ENCODE measurements at places on chromosomes 5 and 9.

- peak; percentile 88 for DNase-seq
These were observed at the start of gene GRIN1 for GRCh38 chr9:137138722-137139467. Gene GRIN1, plus strand, starts transcription at chr9:137139154. Its CDS starts 333 bp downstream, at chr9:137139487.

DNA sequence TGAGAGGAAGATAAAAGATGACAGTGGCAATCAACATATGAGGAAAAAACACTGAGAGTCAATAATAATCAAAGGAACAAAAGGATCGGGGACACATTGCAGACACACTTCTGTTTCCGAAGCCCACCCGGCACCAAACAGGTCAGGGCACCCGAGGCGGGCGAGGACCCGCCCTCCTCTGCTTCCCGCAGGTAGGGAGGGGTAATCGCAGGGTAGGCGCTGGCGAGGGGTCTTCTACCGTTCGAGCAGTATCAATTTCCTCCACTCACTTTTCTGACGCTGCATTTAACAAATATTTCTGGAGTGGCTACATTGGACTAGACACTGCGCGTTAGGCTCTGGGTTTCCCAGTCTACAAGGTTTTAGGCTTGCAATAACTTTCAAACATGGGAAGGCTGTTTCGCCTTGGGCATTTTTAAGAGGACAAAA lies 1.3 kb downstream of the TXN start:
- peak; percentile 34 for DNase-seq

DNA sequence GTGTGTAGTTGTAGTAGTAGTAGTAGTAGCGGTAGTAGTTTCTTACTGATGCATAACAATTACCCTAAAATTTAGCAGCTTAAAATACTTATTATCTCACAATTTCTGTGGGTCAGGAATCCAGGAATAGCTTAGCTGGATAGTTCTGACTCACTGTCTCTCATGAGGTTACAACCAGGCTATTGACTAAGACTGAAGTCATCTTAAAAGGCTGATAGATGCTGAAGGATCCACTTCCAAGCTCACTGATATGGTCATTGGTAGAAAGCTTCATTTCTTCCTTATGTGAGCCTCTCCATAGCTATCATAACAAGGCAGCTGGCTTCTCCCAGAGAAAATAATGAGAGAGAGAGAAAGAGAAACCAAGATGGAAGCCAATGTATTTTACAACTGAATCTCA lies 147.5 kb upstream of the FBXL17 start:
- DNase-seq: no peak

DNA sequence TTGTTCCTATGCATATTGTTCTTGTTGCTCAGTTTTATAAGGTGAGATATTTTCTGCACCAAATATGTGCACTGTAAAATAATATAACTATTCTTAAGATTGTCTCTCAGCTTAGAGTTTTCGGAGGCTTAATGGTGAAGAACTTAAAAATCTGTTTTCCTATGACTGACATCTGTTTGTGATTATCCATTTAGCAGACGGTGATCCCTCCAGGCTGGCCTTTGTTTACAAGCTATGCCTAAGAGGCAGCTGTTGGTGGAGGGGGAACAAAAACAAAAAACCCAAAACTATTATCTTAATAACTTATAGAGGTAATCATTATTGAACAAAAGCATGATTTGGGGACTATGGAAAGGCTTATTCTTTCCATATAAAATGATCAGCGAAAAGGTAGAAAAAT lies 658 bp downstream of the PDCD1LG2 start:
- DNase-seq: no peak

DNA sequence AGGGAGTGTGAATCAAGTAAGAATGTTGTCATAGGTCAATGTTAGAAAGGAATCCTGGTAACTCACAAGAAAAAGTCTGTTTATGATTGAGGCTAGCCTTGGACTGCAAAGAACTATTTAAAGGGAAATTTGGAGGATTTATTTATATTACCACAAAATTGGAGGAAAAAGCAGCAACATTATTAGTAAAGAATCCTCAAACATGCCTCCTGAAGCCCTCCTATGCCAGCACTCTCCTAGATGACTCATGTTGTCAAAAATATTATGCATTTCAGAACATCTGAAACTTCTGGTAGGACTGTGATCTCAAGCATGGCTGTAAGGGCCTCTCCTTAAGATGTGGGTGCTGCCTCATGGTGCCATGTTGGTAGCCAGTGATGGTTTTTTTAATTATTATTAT lies 628.5 kb downstream of the CHSY3 start:
- DNase-seq: no peak

- no peak for DNase-seq
These were observed 409.3 kb upstream of the CLINT1 start for GRCh38 chr5:158268286-158268685.

- DNase-seq: no peak
These were observed 236.7 kb downstream of the PIK3R1 start for GRCh38 chr5:68452286-68452685.

DNA sequence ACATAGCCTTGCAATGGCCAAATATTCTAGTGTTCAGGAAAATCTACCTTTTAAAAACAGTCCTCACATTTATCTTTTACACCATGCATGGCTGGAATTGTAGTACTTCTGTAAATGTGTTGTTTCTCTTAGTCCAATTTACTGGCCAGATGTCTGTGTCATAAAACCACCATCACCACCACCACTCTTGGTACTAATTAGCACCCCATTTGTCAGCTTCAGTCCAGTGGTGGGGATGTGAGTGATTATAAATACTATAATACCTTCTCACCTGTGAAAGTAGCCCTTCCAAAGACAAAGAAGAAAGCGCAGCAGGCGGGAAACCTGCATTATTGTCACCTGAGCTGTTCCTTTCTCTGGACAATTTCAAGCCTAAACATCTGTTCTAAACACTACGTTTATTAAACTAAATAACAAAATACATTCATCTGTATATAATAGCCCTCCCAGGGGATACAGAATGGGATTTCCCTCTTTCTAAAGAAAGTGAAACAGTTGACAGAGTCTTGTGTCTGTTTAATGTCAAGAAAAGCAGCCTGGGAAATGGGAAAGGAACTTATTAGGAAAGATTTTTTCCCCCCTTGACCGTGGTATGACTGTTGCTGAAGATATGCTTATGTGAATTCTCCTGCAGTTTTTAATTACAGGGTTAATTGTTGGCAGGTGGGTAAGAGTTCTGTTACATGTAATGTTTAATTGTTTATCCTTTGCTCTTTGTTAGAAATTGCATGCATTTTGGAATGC lies 144.5 kb upstream of the NUDT12 start:
- DNase-seq: no peak

DNA sequence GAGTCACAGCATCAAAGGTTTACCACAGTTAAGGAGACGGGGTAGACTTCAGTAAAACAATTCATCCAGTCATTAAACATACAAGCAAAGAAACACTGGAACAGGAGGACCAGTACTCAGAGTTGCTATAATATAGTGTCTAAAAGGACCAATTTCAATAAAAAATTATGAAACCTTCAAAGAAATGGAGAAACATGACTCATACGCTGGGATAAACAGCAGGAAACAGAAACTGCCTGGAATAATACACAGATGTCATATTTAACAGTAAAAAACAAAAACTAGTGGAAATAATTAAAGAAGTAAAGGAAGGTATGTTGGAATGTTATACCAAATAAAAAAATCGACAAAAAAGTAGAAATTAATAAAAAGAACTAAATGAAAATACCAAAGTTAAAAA lies 1075.9 kb downstream of the NR2F1-AS1 start:
- DNase-seq: no peak

DNA sequence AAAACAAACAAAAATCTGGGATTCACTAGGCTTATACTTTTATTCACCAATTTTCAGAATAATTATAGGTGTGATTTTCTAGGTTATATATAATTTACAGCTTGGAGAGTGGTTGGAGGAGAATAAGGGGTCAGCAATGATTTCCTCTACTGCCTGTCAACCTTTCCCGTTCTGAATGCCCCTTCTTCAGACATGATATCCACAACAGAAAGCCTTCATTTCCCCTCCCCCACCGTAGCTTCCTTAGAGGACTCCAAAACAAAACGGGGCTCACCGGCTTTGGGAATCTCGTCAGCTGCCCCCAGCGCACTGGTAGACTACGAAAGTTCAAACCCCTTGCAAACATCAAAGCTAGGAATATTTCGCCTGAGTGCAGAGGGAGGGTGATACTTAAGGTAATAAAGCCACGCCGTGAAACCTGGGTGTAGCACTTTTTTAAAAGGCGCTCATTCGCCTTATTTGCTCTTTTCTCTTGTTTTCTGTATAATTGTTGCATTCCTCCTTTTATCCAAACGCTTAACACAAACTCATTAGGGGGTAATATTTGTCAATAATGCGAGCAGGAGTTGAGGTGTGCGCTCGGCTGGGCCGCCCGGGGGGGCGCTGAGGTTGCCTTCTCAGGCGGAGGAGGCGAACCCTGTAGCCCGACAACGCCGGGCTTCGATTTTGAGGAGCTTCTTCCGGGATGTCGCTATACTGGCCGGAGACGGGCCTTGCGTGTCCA lies 2.4 kb downstream of the OTP start:
- no peak for DNase-seq

GRCh38 chr5:9930156-9930555 lies 300.0 kb upstream of the TAS2R1 start:
- DNase-seq: no peak

GRCh38 chr5:167557359-167557758 lies 734.1 kb upstream of the WWC1 start:
- DNase-seq: no peak

DNA sequence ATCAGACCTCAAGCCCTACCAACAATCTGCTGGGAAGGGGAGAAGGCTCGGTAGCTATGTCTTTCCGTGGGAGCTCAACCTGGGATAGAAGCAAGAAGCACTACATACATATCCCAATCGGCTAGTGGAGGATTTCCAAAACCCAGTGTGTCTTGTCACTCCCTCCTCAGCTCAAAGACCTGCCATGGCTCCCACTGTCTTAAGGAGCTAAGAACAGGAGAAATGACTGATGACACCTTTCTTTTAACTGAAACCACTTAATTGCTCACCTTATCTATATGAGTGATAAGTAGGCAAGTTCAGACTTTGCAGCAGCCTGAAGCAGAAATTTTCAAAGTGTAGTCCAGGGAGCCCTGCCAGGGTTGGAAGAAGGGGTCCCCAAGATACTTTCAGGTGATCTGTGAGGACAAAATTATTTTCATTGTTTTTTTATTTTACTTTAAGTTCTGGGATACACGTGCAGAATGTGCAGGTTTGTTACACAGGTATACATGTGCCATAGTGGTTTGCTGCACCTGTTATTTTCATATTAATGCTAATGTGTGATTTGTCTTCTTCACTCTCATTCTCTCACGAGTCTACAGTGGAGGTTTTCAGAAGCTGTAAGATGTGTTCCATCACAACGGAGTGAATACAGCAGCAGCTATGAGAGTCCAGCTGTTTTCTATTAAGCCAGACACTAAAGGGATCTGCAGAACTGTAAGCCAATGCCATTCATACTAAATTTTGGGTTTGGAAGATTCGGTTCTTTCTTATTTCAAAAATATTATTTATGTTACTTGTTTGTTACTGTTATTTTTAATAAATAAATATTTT lies 41.4 kb downstream of the PAX5 start:
- no peak for DNase-seq

GRCh38 chr9:90142580-90142979 lies 500.0 kb downstream of the DIRAS2 start:
- peak; percentile 59 for DNase-seq

- no peak for DNase-seq
These were observed 51.7 kb downstream of the S1PR3 start for GRCh38 chr9:89042984-89043383.

DNA sequence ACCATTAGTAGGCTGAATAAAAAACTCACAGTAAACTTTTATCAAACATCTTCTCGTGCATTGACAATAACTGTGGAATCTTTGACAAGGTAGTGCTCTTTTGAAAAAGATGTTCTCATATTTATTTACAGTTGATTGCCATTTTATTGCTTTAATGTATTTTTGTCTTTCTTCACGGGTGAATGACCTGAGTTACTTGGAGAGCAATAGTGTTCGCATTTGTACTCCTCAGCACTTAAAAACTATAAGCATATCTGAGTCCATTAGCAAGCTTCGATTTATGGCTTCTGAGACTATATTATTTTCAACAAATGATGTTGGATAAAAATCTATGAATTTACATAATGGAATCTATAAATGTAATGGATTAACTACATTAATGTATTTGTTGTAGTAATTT lies 1012.3 kb downstream of the CDH9 start:
- no peak for DNase-seq

GRCh38 chr5:136638084-136638483 lies 272.7 kb upstream of the TRPC7 start:
- DNase-seq: no peak

Measured in nephron progenitor cell (in vitro differentiated cells).